Frontal cortex (tissue), 4 donors: ENCODE measurements at places on chromosomes 7 and 10. TPM values are rescaled to one million over a fixed set of nuclear protein-coding genes. Genes with fewer than 3 reads are reported as not detected.

DNA sequence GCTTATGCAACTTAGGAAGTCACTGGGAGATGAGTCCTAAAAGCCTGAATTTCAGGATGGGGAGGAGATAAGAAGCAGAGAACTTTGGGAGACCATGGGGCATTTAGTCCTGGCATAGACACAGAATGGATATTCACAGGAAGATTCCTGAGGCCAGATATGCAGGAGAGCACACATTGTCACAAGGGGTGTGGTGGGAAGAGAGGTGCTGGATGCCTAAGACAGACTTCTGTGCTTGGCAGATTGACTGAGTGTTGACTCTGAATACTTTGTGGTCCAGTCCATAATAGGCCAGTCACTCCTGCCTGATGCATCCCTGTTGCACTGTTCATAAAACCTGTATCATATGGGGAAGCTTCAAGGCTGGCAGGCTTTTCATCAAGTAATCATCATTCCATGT, 18.5 kb downstream of the SRI start:
- no peak for DNase-seq

GRCh38 chr10:77328272-77328816, 309.3 kb downstream of the KCNMA1 start:
- DNase-seq: no peak

DNA sequence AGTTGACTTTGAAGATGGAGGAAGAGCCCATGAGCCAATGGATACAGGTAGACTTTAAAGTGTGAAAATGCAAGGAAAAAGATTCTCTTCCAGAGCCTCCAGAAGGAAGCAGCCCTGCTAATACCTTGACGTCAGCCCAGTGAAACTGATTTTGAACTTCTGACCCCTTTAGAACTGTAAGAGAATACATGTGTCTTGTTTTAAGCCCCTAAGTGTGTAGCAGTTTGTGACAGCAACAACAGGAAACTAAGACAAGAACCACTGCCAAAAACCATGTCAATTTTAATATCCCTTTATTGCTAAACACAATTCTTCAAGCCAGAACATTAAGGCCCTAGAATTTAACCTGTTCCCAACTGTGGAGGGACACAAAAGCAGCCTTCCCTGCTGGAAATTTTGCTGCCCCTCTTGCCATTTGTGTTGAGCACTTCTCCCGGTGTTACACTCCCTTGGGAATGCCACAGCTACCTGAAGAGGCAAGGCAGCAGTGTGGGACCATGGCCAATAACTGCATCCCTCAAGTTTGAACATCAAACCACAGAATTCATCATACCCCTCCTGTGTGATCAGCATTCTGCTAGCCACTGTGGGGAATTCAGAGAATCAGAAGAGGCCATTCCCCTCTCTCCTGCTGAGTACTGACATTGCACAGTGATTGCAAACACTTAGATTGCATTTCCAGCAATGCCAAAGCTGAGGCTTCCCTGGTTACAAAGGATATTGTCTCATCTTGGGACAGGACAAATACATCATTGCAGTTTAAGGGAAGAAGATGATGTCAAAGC, 12.3 kb upstream of the CCDC172 start:
- DNase-seq: no peak

Gene FKBP6
- not detected for total RNA-seq

Gene CABCOCO1
- 4.9 TPM for total RNA-seq

GRCh38 chr7:97844036-97844435, 28.2 kb downstream of the ASNS start:
- no peak for DNase-seq

Gene RAMP3
- total RNA-seq: 5.7 TPM

- DNase-seq: peak; percentile 80
Measured at GRCh38 chr10:34815185-34816084, at the start of gene PARD3. PARD3 (minus strand) TSS chr10:34815296; CDS start chr10:34814995, 301 bp downstream.

DNA sequence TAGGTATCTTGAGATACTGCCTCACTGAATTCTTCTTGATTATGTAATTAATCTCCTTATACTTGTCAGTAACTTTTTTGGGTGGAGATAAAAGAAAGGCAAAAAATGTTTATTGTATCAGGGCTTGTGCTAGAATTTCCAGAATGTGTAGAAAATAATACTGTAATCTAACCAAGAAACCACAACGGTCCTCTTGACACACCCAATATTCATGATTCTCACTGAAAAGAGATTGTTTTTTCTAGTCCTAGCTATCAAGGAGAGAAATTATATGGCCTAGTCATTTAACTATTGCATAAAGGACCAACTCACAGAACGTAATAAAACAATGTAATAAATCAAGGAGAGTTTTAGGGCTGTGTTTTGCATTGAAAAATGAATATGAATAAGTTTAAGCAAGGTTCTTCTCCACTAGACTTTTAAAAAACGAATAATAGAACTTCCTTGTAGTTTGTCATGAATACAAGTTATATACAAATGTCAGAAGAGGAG, 80.0 kb upstream of the STEAP4 start:
- DNase-seq: no peak

Gene HKDC1
- total RNA-seq: 0.41 TPM

Gene CTAGE4
- 0.41 TPM for total RNA-seq

GRCh38 chr7:138869353-138869752, 71.4 kb upstream of the ATP6V0A4 start:
- no peak for DNase-seq

DNA sequence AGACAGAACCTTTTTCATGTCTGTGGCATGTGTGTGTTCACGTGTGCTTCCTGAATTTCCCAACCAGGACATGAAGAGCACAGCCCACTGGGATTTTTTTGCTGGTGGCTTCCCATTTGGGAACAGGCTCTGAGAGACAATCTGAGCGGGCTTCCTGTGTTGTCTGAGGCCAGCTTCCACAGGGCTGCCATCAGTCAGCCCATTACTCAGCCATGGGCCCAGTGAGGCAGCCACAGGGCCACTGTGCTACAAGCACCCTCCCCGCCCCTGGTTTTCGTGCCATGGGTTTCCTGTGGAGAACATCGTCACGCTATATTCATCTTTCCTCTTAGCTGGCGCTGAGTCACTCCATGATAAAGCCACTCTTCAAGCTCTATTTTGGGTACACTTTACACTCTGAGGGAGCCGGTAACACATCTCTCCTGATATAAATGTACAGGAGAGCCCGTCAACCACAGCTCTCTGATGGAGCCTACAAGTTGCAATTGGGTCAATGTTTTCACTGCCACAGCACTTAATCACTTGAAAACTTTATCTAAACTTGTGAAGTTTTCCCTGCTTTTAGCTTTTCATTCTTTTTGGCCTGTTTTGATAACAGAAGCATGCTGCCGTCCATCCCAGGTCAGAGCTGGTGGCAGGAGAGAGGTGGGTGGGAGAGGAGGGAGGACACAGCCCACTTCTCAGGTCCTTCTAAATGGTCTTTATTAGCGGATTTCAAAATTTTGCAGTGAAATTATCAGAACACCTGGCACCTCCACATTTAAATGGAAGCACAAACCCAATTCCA, 96.9 kb downstream of the HIPK2 start:
- no peak for DNase-seq

DNA sequence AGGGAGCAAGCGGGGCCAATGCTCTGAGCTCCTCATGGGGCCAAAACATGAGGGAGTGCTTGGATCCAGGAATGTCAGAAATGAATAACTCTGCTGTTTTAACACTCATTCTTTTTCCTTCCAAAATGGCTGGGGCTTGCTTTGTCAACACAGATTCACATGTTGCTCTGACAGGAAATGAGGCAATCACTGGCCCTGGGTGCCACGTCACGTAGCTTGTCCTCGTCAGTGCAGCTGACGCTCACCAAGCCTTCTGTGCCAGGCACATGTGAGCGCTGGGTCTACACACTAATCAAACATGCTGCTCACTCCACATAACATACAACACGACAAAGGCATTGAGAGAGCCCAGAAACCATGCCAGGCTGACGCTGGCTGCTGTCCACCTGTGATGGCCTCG, 198.9 kb downstream of the WDR37 start:
- DNase-seq: no peak

Gene ADRA2A
- total RNA-seq: 19.6 TPM

DNA sequence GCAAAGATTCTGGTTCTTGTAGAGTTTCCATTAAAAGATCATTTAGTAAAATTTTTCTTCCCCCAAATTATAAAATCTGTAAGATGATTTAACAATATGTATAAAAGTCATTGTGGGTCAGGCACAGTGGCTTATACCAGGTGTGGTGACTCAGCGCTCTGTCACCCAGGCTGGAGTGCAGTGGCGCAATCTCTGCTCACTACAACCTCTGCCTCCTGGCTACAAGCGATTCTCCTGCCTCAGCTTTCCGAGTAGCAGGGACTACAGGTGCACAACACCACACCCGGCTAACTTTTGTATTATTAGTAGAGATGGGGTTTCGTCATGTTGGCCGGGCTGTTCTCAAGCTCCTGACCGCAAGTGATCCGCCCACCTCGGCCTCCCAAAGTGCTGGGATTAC, 68.0 kb downstream of the SEPTIN14 start:
- no peak for DNase-seq

GRCh38 chr10:26445411-26446031, 7.4 kb downstream of the APBB1IP start:
- DNase-seq: no peak

DNA sequence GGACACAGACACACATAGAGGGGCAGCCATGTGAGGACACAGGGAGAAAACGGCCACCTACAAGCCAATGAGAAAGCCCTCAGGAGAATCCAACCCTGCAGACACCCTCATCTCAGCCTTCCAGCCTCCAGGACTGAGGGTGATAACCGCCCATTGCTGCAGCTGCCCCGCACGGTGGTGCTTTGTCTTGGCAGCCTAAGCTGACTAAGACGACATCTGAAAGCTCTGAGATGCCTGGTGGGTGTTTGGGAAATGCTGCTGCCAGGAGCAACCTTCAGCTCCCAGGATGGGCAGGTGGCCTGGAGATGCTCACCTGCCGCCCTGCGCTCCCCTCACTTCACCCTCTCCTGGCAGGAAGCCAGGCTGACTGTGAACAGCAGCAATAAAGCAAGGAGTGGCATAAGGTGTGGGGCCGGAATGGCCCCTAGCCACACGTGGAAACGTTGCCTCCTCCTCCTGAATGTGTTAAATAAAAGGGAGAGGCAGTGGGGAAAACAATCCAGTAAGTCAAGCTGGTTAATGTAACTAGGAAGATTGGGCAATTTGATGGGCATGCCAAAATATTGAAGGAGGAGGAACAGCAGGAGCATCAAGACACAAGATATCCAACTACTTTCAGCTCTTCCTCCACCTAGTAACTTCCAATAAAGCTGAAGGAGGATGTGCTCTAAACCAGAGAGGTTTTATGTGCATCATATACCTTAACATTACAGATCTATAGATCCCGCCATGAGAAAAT, 121.5 kb downstream of the TNS3 start:
- no peak for DNase-seq

Gene VWDE
- 1.2 TPM for total RNA-seq

DNA sequence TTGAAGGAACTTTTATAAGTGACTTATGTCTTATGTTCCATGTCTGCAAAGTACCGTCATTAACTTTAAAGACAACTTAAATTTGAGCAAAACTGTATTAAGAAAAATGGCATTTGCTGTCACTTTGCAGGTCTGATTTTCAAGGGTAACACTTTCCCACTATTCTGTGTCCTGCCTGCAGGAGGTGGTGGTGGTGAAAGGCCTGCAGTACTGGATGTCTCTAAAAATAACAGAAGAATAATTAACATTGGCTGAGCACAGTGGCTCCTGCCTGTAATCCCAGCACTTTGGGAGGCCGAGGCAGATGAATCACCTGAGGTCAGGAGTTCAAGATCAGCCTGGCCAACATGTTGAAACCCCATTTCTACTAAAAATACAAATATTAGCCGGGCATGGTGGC, 13.2 kb upstream of the PTER start:
- DNase-seq: no peak

Gene OR2A5
- total RNA-seq: not detected

DNA sequence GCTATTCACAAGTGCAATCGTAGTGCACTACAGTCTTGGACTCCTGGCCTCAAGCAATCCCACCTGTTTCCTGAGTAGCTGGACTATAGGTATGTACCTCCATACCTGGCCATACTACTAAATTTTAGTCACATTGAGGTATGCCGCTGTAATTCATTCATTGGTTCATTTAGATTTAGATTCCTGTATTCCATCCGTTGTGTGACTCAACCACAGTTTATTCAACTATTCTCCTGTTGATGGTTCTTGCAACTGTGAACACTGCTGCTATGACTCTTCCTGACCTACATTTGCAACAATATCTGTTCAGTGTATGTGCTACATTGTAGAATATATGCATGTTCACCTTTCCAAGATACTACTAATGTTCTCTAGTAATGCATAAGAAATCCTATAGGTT, 8.0 kb upstream of the ZCCHC24 start:
- no peak for DNase-seq

DNA sequence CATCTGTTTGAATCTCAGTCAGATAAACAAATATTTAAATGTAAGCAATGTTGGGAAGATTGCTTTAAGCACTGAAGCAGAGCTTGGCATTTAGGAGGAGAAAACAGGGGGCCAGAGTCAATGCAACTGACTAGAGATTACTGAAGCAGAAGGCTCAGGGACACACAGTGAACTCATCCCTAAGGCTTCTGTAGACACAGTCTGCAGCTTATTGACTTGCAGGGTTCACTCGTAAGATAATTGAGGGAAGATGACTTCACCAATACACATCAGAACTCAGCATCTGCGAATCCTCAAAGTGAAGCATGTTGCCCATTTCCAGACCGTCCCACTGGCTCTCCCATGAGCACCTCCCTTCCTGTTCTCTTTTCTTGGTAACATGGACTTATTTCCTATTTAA, 363.4 kb upstream of the PFKP start:
- no peak for DNase-seq

GRCh38 chr10:22801785-22802184, 87.4 kb upstream of the PIP4K2A start:
- no peak for DNase-seq

Gene PPP1R17
- 2.9 TPM for total RNA-seq

DNA sequence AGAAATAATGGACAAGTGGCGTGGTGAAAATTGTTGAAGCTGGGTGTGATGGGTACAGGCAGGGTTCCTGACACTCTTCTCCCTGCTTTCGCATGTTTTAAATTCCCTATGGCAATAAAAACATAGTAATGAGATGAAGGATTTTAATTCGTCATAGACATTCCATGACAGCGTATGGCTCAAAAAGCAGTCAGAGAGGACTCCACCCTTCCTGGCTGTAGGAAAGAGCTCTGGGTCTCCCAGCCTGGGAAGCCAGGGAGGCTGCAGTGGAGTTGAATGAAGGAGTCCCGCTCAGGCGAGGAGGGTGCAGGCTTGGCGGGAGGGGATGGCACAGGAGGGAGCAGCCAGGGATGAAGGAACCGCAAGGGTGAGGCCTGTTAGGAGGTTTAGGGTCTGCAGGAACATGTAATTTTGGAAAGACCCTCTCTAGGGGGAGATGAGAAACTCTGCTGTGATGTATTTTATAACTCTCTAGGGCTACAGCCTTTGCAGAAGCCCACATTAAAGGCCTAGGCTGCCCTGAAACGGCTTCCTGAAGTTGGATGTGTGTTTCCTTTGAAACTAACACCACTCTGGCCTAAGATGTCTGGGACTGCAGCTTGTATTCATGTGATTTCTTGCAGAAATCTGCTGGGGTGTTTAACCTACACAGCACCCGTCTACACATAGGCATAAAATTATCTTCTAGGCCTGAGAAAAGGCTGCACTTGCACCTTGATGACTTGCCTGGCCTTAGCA, 7.6 kb upstream of the LARP4B start:
- DNase-seq: no peak

- no peak for DNase-seq
Measured at GRCh38 chr7:38542156-38542555, 89.0 kb downstream of the AMPH start.
